ENCODE measurements at places on chromosomes 1 and 21.

GRCh38 chr1:198175423-198176170 is 18.8 kb downstream of the NEK7 start:
- no peak for DNase-seq

- peak; percentile 81 for DNase-seq
Measured at GRCh38 chr1:77539519-77540142, 142.8 kb downstream of the ZZZ3 start.

- DNase-seq, result no peak
Measured at GRCh38 chr1:43152866-43153265, 19.2 kb downstream of the EBNA1BP2 start.

- DNase-seq, result no peak
Measured at GRCh38 chr21:14913638-14914037, 151.2 kb downstream of the NRIP1 start.

DNA sequence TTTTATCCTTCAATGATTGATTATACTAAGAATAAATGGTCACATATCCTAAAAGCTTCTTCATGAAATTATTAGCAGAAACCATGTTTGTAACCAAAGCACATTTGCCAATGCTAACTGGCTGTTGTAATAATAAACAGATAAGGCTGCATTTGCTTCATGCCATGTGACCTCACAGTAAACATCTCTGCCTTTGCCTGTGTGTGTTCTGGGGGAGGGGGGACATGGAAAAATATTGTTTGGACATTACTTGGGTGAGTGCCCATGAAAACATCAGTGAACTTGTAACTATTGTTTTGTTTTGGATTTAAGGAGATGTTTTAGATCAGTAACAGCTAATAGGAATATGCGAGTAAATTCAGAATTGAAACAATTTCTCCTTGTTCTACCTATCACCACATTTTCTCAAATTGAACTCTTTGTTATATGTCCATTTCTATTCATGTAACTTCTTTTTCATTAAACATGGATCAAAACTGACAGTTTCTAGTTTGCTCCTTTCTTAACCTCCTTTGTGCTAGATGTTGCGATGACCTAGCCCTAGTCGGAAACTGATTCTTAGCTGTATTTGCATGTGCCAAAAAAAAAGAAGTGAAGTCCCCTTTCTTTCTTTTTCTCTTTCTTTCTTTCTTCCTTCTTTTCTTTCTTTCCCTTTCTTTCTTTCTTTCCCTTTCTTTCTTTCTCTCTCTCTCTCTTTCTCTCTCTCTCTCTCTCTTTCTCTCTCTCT is 45.1 kb downstream of the MAP3K7CL start:
- DNase-seq, result no peak

- no peak for DNase-seq
Measured at GRCh38 chr1:4797016-4797410, 142.6 kb downstream of the AJAP1 start.

DNA sequence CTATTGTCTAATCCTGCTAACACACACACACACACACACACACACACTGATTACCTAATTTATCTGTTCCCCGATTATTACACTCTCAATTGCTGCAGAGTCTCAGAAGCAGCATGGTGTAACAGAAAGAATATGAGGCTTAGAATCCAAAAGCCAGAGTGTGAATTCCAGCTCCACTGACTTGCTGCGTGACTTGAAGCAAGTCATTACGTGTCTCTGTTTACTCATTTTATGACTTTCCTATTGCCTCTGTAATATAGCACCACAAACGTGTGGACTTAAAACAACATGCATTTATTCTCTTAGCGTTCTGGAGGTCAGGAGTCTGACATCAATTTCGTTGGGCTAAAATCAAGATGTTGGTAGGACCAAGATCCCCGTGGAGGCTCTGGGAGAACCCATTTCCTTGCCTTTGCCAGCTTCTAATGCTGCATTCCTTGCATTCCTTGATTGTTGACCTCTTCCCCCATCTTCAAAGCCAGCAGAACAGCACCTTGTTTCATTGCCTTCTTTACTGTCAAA is 55.9 kb upstream of the ATP5PO start:
- peak; percentile 73 for DNase-seq

DNA sequence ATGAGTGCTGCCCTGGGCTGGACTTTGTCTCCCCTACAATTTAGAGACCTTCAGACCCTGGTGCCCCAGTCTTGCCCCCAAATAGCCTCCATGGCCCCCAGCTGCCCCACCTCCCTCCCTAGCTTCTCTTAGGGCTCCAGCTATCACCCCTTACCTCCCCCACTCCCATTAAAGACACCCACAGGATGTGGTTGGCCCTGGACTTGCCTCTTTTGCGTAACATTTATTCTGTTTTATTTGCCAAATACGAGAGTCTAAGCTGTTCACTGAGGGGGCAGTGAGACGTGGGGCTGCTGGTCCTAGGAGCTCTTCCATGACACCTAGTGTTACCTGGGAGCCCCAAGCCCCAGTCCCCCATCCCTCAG is 4.5 kb downstream of the ZC3H12A start:
- DNase-seq, result no peak

DNA sequence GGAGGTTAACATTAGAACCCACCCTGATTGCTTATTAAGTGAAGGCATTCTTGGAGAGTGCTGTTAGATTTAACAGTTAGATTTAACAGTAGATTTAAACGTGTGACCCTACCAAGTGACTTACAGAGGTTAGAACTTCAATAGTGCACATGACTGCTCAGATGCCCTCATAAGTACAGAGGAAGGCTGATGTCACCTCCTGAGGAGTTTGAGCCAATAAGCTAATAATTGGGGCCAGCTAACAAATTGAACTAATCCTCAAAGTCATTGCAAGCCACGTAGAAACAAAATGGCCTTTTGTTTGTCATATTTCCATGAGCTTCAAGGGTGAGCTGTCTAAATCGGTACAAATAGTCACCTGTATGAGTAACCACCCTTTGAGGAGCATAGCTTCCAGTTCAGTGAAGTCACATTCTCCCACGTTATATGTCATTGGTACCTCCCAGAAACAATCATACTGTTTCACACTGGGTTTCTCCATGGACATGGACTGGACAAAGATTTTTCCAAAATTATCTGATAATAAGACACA is 11.7 kb downstream of the AVPR1B start:
- no peak for DNase-seq

DNA sequence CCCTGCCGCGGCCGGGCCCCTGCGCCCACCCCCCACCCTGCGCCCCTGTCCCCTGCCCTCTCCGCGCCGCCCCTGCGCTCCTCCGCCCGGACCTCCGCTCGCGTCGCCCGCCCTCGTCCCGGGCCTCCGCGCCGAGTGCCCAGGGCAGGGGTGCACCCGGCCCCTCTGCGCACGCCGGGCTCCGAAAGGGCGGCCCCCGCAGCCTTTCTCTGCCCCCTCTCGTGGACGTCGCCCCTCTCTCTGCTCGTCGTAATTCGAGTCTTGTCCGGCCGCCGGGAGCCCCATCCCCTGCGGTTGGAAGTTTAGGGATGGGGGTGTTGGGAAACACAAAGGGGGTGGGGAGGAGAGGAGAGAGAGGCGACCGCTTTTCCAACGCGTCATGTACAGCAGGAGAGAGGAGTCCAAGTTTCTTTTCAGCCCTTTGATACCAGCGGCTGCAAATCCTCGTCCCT is 407 bp downstream of the GALNT2 start:
- no peak for DNase-seq

- DNase-seq, result no peak
Measured at GRCh38 chr1:244254467-244254866, 197.2 kb downstream of the ADSS2 start.

- DNase-seq, result no peak
Measured at GRCh38 chr21:28018741-28019669, 973.7 kb downstream of the LTN1 start.

GRCh38 chr21:45029948-45030681 is 44.3 kb upstream of the ADARB1 start:
- no peak for DNase-seq

DNA sequence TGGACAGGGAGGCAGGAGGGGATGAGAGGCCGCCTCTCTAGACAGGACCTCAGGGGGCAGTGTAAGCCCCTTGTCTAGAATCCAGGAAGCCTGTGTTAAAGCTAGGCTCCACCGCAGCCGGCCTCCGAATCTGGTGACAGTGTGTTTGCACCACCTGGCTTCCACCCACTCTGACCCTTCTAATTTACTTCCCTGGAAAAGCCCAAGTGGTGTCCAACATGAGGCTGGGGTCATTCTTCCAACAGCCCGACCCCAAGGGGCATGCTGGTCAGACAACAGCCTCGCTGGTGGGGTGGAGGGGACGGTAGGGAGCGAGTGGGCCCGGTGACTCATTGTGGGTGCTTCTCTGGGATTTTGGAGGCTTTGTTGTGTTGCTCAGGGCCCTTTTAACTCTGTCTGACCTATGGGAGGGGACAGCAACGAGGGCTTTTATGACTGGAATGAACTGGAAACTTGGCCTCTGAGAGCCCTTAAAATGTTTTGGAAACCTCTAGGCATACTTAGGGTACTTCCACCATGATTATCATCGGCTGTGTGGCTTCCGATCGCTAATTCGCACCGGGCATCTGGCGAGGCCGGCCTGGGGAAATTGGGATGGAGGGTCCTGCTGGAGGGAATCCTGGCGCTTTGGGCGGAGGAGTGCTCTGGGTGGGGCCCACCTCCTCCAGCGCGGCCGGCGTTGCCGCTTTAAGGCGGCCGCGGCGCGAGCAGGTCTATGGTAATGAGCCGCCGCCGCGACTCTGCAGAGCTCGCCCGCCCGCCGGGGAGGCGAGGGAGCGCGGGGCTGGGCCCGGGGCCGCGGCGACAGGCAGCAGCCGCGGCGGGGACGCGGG is at the start of gene CELSR2:
TSS of gene CELSR2 (plus strand) at position 743 of the 833 bp plus-strand sequence. CDS start 541 bp downstream, outside the sequence.
- no peak for DNase-seq

DNA sequence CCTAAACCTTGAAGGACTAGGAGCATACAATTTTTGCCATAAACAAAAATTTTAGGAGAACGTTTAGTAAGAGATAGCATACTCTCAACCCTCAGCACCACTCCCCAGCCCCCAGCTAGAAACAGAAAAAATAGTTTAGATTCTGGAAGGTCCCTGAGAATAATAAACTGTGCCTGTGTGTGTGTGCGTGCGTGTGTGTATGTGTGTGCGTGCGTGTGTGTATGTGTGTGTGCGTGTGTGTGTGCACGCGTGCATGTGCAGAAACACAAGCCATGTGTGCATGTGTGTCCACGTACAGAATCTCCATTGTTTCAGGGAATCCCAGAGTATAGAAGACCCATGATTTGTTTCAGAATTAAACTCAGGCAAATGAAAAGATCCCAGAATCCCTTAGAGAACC is 62.6 kb downstream of the CASQ2 start:
- DNase-seq, result no peak

GRCh38 chr1:173205146-173206051 is 1.7 kb downstream of the TNFSF4 start:
- no peak for DNase-seq

GRCh38 chr1:77906019-77906545 is 17.7 kb downstream of the NEXN start:
- DNase-seq, result no peak

DNA sequence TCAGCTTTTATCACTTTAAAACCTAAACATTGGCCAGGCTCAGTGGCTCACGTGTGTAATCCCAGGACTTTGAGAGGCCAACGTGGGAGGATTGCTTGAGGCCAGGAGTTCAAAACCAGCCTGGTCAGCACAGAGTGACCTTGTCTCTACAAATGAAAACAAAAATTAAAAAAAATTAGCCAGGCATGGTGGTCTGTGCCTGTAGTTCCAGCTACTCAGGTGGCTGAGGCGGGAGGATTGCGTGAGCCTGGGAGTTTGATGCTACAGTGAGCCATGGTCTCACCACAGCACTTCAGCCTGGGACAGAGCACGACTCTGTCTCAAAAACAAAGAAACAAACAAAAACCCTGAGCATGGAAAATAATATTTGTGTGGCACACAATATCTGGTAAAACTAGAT is 143.5 kb upstream of the HNRNPU start:
- no peak for DNase-seq

DNA sequence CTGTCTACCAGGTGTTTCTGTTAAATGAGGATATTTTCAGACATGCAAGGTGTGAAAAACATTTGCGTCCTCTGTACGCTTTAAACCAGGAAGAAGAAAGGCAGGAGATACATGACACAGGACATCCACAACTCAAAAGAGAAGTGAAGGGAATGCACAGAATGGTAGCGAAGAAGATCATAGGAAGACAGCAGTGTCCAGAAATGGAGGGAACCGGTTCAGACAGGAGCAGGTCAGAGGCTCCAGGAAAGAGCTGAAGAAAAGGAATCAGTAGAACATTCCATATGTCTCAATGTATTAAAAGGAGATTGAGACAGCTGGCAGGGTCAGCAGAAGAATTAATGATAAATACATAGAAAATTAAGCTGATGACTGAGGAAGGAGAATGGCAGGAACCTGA is 190.9 kb downstream of the CDC7 start:
- DNase-seq, result no peak

DNA sequence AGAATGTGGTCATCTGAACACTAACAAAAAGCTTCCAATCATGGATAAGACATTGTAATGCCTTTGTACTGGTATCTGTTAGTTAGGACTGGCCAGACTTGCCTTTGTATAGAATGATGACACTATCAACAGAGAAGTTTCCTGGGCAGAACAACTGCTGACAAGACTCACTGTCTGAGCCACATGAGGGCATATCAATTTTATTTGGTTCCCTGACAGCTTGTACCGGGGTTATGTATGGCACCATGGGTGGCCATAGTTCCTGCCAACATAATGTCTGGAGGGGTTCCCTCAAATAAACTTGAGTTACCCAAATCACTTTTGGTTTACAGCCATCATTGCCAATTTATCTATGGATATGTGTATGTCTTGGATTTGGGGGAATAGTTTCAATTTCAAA is 13.6 kb upstream of the H3-3A start:
- no peak for DNase-seq

DNA sequence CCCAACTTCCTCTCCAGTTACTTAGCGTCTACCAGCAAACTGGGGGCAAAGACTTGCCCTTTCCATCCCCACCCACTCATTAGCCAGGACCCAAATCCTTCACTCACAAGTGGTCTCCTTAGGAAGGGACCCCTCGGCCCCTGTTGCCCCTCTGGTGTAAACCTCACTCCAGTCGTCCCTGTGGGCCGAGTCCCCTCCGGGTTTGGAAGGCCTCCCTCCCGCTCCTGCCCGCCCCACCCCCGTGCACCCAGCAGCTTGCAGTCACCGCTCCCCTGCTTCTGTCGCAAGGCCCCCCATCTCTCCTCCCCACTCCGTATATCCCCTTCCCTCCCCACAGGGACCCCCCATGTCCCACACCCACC is 1.2 kb downstream of the EFHD2 start:
- DNase-seq, result no peak
